ENCODE measurements at places on chromosomes 11 and 22. TPM values are rescaled to one million over a fixed set of nuclear protein-coding genes. Genes with fewer than 3 reads are reported as not detected.

The VPREB1 gene
- total RNA-seq, result not detected

The CHRM1 gene
- total RNA-seq, result not detected

The SELENOM gene
- 641 TPM for total RNA-seq

The CNTF gene
- total RNA-seq, result 0.73 TPM

The LARGE2 gene
- total RNA-seq, result not detected

The TNNT3 gene
- total RNA-seq, result 2.9 TPM

The VPREB3 gene
- not detected for total RNA-seq

The ART5 gene
- 0.25 TPM for total RNA-seq

The ARHGAP20 gene
- 1.9 TPM for total RNA-seq

The ZNF70 gene
- total RNA-seq, result 5.3 TPM

The SMC1B gene
- not detected for total RNA-seq

The CALCB gene
- total RNA-seq, result not detected

The NCF4 gene
- total RNA-seq, result not detected

The GRK3 gene
- total RNA-seq, result 0.56 TPM

The MMP13 gene
- total RNA-seq, result not detected

The ROBO4 gene
- 3.9 TPM for total RNA-seq

The IL18 gene
- 0.37 TPM for total RNA-seq

The MS4A12 gene
- total RNA-seq, result not detected

The GAS2L1 gene
- 16.2 TPM for total RNA-seq

The VSIG2 gene
- total RNA-seq, result not detected

The FLRT1 gene
- total RNA-seq, result not detected

The RHOD gene
- total RNA-seq, result 24.7 TPM

The ELMOD1 gene
- total RNA-seq, result not detected

The OR5F1 gene
- total RNA-seq, result not detected

The OR10A3 gene
- not detected for total RNA-seq

The CHRDL2 gene
- not detected for total RNA-seq

The SCGB1C1 gene
- total RNA-seq, result not detected

The OR2AG1 gene
- not detected for total RNA-seq

The NNMT gene
- 895 TPM for total RNA-seq

The GP1BB gene
- 4.2 TPM for total RNA-seq

The PELI3 gene
- total RNA-seq, result 9.0 TPM

The IGLL1 gene
- total RNA-seq, result not detected

The CASP4 gene
- 108 TPM for total RNA-seq

The PNPLA2 gene
- 51.4 TPM for total RNA-seq

The MMP12 gene
- not detected for total RNA-seq

The PTPMT1 gene
- 112 TPM for total RNA-seq

The FIBIN gene
- total RNA-seq, result 36.6 TPM

The NXPE4 gene
- total RNA-seq, result not detected
